ENCODE measurements at places on chromosomes 1 and 21.

GRCh38 chr1:182149411-182149965 is 88.0 kb upstream of the ZNF648 start:
- peak; percentile 57 for DNase-seq

- DNase-seq: no peak
Observed at GRCh38 chr1:156815961-156816422, 656 bp downstream of the SH2D2A start.

GRCh38 chr1:232334811-232335210 is 295.1 kb downstream of the SIPA1L2 start:
- DNase-seq: no peak

- DNase-seq: peak; percentile 13
Observed at GRCh38 chr1:60423146-60423780, 349.7 kb upstream of the C1orf87 start.

DNA sequence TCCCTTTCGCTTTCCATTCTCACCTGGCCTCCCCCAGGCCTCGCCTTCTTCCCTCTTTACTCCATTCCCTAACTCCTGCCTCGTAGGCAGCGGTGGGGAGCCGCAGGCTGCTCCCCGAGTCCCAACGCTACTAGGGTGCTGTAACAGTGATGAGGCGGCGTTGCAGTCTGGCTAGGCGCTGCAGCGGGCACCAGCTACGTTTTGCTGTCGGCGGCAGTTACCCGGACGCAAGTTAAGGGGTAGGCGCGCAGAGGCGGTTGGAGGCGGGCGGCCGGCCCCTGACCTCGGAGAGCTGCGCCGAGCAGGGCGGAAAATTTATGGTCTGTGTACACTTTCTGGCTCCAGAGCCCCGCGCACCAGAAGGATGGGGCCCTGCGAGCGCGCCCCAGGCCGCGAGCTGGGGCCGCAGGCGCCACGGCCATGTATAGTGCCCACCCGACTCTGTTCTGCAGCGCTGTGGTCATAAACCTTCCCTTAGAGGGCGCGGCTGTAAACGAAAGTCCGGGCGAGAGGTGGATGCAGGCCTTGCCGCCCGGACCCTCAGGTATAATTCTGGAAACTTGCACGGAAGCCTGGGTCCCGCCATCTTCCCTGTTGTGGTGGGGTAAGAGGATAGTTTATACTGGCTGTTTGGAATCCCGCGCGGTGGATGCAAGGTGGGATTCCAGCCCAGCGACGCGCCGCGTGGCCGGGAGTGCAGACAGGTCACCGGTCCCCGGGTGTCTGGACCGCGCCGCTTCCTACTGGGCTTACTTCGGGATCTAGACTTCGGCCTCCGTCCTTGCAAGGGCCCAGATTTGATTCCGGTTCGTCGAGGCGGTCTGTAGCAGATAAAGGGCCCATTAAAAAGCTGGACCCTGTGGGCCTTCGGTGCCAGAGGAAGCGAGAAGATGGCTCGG is 15.0 kb downstream of the HLX start:
- DNase-seq: no peak

DNA sequence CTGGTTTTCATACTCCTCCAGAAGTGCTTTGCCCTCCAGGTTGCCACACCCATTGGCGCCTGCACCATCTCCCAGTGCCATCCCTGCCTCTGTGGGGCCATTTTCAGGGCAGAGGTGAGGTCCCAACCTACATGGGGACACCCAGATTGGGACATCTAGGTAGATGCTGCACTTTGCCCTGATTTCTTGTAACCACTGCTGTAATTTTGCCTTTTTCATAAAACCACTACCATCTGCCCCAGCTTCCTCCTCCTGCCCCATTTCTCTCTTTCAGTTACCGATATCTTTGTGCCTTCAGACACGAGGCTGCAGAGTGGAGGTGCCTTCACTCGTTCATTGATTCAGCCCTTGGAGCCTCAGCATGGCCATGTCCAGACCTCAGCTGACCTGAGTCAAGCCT is 21.4 kb downstream of the FAAH start:
- no peak for DNase-seq

DNA sequence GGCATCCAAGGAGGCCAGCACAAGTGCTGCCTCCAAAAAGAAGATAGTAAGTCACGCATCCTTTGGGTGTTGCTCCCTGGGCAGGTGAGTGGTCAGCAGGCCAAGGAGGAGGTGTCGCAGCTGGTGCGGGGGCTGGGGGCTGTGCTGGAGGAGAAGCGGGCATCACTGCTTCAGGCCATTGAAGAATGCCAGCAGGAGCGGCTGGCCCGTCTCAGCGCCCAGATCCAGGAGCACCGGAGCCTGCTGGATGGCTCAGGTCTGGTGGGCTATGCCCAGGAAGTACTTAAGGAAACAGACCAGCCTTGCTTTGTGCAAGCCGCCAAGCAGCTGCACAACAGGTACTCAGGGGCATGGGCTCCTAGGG is 4.3 kb downstream of the TRIM46 start:
- no peak for DNase-seq

DNA sequence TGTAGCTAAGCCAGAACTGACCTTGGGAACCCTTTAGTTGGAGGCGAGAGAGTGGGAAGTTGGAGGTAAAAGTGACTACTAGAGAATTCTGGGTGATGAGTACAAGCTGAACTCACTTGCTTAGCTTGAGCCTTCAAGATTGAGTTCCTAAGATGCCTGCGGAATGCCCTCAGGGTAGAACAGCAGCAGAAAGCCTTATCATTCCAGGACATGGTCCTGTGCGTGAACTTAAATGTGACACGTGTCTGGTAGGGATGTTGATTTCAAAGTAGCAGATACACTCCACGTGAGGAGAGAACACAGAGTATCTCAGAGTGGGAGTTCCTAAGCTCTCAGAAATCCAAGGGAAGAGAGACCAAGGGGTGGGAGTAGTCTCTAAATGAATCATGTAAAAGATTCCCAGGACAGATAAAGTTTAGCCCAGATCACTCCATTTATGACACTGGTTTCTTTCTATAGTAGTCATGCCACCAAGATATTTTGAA is 60.1 kb downstream of the KCNK1 start:
- DNase-seq: peak; percentile 88

DNA sequence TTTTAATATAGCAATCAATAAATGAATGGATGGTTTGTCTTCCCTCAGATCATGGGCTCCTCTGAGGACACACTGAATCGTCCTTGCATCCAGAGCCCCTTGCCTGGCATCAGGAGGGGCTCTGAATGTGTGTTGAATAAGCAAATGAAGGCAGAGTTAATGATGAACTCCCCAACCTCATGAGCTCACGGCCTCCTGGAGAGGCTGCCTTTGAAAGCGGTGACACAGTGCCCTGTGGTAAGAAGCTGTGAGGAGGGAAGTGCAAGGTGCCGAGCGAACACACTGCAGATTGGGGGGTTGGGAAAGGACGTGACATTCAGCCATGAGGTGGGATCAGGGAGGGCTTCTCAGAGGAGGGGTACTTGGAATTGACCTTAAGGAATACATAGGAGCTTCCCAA is 3.2 kb upstream of the PARS2 start:
- DNase-seq: no peak

DNA sequence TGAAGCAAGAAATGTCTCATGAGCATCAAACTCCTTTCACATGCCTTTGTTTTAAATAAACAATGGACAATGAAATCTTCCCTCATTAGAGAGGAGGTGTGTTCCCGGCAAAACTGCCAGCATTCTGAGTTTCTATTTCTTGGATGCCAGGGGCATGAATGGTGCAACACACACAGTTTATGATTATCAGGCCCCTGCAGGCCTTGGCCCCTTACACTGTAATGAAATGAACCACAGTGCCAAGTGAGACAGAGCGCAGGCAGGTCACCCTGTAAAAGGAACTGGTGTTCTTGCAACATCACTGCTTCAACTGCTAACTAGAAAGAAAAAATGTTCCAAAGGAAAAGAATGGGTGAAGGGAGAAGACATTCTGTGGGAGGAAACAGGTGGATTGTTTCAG is 3.8 kb upstream of the PIGC start:
- DNase-seq: no peak

DNA sequence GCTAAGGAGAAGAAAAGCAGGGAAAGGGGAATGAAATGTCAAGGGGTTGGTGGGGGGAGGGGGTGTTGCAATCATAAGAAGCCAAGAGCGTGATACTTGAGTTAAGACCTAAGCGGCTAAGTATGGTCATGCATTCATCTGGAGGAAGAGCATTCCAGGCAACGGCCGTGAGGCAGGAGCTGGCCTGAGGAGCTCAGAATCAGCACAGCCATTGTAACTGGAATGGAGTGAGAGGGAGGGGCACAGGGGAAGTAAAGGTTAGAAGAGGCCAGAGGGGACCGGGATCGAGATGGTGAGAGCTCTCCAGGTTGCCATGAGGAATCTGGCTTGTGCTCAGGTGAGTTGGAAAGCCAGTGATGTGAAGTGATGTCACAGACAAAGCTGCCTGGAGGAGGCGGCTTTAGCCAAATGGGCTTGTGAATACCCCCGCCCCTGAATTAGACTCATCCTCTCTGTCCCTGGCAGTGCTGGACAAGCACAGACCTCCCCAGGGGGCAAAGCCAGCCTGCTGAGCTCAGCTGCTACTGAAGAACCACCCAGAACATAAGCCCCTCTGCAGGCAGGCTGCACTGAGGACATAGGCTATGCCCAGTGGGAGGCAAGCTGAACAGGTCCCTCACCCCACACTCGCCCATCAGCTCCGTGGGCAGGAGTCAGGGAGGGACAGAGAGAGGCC is 61.1 kb upstream of the LAPTM5 start:
- peak; percentile 61 for DNase-seq

DNA sequence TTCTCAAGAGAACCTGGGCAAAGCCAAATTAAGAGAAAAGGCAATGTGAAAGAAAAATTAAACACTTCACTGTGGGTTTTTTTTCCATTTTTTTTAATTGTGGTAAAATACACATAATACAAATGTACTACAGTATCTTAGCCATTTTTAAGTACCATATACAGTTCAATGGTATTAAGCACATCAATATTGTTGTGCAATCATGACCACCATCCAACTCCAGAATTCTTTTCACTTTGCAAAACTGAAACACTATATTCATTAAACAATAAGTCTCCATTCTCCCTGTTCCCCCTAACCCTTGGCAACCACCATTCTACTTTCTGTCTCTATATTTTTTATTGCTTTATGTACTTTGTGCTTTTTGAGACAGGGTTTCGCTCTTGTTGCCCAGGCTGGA is 17.8 kb upstream of the OTUD7B start:
- no peak for DNase-seq

GRCh38 chr21:45774291-45774690 is 130.8 kb downstream of the PCBP3 start:
- DNase-seq: no peak

- DNase-seq: no peak
Observed at GRCh38 chr1:183173828-183174227, 12.2 kb upstream of the LAMC2 start.

- no peak for DNase-seq
Observed at GRCh38 chr1:44559330-44559729, 115.0 kb downstream of the TMEM53 start.

DNA sequence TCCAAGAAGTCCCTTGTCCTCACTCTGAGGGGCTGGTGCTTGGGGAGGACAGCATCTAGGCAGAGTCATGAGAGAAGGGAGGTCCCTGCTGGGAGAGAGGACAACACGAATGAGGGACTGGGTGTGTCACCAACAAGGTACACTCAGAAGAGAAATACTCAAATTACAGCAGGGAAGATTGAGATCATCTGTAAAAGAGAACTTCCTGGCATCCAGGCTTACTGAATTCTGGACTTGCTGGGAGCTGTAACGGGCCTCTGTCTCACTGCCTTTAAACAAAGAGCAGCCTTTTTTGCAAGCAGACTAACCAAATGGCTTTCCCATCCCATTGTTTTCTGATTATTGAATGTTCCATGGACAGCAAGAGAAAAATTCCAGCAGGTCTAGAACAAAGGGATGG is 195.7 kb upstream of the RAB4A start:
- DNase-seq: peak; percentile 10

GRCh38 chr1:925561-926421 is 2.1 kb downstream of the SAMD11 start:
- peak; percentile 69 for DNase-seq

DNA sequence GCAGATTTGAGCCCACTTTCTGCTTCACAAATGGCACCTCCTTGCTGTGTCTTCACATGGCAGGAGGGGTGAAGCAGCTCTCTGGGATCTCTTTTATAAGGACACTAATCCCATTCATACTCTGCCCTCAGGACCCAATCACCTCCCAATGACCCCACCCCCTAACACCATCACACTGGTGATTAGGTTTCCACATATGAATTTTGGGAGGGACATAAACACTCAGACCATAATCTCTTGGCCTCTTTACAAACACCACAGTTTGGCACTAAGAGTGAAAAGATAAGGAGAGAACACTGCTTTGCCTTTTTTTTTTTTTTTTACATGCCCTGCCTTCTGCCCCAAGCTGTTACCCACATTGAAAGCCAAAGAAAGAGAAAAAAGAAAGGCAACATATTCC is 166.2 kb upstream of the NFIA start:
- DNase-seq: no peak

DNA sequence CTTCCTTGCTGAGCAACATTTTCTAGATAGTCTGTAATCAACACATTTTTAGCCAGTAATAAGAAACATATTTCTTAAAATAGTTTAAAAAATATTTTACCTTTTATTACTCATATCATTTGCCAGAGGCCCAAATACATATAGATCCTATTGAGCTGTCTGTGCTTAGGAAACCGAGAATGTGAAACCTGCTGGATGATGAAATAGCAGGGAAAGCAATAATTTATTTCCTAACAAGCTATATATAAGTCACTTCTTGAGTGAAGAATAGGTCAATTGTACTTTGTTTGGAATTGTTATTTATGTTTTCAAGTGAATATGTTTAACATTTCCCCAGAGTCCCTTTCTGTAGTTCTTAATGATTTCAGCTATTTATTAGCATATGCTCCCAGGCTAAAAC is 339.9 kb upstream of the TMPRSS15 start:
- DNase-seq: no peak

DNA sequence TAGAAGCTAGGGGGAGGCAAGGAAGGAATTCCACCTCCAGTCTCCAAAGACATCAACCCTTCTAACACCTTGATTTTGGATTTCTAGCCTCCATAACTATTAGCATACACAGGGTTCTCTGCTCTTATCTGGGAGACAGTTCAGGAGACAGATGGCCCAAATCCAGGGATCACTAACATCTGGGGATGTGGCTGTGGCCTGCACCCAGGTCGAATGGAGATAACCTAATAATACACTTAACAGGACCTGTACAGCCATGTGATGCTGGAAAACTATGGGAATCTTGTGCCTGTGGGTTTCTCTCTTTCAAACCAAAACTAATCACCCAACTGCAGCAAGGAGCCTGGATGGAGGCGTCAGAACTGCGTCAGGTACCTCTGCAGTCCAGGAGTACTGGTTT is 47.6 kb downstream of the KIAA0319L start:
- no peak for DNase-seq
